ENCODE measurements at places on chromosomes 4 and X.
A peak's percentile ranks its signal among the peaks of the same experiment; 100 is the strongest.

- DNase-seq, result no peak
Measured at GRCh38 chr4:187364401-187364800, 631.2 kb upstream of the ZFP42 start.

DNA sequence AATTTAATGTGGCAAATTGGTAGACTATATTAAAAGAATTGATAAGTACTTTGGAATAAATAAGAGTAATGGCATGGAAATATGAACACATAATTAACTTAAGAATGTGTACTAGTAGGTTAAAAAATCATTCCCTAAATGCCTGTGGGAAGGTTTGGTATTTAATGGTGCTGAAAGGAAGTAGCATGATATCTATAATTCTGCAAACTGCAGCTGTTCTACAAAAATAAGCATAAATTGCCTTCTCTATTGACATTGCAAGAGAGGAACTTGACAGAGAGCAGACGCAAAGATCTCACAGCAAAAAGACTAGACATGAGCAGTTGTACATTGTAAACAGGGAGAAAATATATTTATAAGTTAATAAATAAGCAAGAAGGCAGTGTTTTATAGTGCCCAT, 752.5 kb upstream of the PCDH10 start:
- DNase-seq, result no peak

GRCh38 chrX:2766906-2767305, 15.1 kb downstream of the XG start:
- DNase-seq, result no peak

DNA sequence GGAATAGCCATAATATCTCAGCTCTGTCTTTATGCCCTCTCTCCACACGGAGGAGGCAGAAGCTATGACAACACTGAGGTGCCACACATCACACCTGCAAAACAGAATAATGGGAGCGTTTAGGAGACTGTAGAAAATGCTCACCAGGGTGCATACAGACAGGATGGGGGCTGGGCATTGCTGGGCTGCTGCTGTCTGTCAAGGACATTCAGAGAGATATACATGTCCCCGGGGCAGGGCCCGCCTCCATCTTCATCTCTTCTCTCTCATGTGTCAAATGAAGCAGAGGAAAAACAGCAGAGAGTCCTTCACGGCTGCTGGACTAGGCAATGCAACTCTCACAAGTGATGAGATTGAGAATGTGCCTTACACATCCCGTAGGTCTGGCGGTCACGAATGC, 65.3 kb upstream of the DHRSX start:
- DNase-seq, result no peak

DNA sequence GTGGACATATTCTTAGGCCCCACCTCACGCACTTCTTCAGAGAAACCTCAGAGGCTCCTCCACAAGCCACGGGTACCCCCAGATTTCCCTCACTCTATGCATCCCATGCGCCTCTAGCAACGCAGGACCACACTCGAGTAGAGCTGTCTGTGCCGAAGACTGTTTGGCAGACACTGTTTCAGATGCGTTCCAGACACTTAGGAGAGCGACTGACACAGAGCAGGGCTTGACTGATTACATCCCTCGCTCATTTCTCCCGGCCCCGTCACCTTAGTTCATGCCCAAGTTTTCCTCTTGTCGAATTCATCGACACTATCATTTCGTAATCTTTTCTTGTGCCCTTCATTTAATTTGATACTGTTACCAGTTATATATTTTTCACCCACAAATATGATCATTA, 15.0 kb downstream of the SORBS2 start:
- DNase-seq, result no peak

DNA sequence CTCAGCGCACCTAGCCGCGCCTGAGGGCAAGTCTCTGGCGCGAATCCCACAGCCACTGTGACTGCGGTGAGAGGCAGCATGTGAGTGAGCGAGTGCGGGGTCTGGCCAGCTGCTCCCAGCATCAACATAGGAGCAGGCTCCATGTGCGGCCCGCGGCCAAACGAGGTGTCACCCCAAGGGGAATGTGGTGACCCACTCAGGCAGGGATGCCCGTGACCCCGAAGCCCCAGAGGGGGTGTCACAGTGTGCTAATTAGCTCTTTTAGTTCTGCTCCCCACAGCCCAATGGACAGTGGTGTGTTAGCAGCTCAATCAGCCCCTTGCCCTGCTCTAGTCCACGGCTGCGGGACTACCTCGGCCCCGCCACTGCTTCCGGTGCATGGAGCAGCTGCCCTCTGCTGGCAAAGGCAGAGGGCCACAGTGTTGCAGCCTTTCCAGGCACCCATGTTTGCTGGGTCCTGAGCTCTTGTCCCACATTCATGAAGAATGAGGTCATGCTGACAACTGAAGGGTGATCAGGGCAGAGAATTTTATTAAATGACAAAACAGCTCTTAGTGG, 61.4 kb downstream of the AGA start:
- DNase-seq, result no peak

DNA sequence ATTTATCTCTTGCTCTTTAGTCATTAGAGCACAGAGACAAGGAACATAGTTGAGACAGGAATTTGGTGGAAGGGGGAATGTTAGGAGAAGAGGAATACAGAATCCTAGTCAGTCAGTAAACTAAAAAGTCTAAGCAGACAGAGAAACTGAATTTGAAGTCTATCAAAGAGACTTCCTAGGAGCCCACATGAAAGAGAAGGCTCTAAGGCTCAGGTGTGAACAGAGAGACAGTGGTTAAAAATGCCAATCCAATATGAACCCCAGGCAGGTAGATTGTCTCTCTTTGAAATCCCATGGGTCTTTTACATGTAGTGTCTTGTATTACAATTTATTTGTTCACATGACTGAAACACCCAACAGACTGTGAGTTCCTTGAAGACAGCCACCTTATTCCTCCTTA, 77.8 kb upstream of the NFKB1 start:
- no peak for DNase-seq

GRCh38 chr4:16391196-16391595, 164.9 kb upstream of the TAPT1 start:
- DNase-seq, result no peak

GRCh38 chr4:114137984-114138383, 158.5 kb upstream of the ARSJ start:
- no peak for DNase-seq

DNA sequence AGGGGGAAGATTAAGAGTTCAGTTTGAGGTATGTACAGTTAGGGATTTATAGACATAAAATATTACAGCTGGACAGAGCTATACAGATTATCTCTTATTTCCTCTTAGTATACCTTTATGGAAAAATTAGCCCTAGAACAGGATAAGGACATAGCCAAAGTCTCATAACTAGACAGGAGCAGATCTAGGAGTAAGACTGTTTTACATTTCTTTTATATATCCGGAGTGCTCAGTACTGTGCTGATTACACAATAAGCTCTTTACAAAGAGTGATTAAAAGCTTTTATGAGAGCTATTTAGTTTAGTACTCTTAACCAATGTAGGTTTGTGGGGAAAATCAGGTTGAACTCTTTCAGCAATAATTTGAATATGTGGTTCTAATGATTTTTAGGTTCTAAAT, 105.8 kb downstream of the TBX22 start:
- no peak for DNase-seq

GRCh38 chr4:182193311-182193710, 49.9 kb upstream of the TENM3 start:
- DNase-seq, result no peak

DNA sequence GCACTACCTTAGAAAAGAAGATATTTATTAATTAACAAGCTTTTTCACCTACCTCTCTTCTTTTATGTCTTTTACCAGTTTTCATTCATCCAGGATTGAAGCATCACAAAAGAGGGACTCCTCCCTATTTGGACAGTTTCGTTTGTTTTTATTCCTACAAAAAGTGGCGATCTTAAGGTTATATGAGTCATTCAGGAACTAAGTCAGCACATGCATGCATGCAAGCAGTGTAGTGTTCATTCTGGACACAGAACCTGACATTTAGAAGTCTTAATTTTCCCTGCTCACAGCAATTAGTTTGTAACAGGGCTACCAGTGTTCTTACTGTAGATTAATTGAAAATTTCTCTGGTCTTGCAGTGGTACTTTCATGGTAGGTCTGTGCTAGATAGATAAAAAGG, 47.9 kb upstream of the QRFPR start:
- DNase-seq, result no peak

GRCh38 chr4:42632653-42633382, 24.1 kb downstream of the ATP8A1 start:
- DNase-seq, result no peak

DNA sequence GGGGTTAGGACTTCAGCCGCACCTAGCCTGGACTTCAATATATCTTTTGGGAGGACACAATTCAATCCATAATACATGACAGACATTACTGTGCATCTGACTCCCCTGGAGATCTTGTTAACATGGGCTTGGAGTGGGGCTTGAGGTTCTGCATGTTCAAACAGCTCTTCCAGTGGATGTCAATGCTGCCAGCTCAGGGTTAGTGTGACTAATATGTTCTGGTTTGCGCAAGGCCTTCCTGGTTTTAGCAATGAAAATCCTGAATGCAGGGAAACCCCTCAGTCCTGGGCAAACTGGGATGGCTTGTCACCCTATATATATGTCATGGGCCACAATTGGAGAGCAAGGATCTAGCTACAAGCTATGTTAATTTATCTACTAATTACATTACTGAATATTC, 2.7 kb upstream of the TSPAN7 start:
- DNase-seq, result no peak

GRCh38 chrX:146259207-146259606, 441.6 kb downstream of the SLITRK2 start:
- DNase-seq, result no peak

DNA sequence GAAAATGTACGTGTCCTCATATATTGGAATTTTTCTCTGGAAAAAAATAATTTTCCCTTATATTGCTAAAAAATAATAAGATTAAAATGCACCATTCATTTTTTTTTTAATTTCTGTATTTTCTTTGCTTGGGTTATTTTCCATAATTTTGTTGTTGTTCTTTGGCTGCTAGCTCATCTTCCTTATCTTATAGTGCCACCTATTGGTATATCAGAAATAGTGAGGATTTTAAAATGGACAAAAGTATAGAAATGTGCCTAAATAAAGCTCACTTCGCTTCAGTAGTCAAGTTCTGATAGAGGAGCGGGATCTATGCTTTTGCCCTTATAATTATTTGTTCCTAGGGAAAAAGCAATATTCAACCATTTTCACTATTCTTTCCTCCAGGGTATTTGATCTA, 134.8 kb downstream of the NAP1L3 start:
- DNase-seq, result peak; percentile 25

DNA sequence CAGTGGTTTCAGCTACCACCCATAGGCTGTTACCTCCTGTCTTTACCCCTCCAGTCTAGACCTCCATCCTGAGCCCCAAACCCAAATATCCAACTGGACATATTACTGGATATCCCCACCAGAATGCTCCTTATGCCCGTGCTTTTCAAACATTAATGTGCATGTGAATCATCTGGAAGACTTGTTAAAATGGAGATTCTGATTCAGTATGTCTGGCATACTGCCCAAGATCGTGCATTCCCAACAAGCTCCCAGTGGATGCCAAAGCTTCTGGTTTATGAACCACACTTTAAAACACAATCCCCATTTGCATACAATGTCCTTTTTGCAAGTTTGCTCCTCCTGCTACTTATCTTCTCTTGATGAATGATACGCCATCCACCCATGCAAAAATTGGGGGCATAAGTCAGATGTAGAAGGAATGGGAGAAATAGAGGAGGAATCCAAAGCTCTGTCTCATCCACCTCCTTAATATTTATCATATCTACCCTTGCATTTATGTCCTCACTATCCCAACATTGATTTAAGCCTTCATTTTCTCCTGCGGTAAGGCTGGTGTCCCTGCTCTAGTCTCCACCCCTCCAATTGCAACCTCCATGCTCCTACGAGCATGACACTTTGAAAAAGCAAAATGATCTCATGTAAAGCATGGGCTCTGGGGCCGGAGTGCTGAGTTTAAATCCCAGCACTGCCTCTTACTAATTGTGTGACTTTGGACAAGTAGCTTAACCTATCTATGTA, 7.4 kb upstream of the PGRMC1 start:
- no peak for DNase-seq

GRCh38 chrX:156000361-156000926, 2.9 kb downstream of the IL9R start:
- DNase-seq, result no peak

- DNase-seq, result no peak
Measured at GRCh38 chr4:154973244-154974035, 192.4 kb downstream of the RBM46 start.

- peak; percentile 37 for DNase-seq
Measured at GRCh38 chr4:109977854-109978501, 65.3 kb downstream of the EGF start.

DNA sequence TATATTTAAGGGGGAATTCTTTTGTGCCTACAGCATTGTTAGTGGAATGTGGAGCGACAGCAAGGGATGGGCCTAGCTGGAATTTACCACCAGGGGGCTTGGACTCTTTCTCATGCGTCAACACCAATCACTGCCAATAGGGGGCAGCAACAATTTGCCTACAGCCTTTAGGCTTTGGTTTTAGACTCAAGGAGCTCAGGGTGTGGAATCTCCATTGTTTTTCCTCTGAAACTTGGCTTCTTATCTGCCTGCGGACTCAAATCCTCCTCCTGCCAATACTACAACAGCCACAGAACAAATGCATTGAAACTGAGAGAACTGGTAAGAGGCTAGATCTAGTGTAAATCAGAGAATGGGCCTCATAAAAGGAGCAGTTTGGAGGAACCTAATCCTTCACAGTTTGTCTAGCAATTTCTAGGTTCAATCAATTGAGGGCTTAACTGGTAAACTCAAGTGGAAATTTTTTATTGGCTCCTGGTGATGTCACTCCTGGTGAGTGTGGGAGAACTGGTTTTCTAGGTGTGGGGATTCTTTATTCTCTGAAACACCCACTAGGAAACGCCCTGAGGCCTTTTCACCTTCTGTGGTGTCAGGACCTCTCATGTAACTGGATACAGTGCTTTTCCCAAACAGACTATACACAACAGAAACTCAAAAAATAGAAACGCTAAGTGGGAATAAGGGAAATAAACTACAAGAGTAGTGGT, 27.9 kb upstream of the TMSB4X start:
- DNase-seq, result peak; percentile 65

DNA sequence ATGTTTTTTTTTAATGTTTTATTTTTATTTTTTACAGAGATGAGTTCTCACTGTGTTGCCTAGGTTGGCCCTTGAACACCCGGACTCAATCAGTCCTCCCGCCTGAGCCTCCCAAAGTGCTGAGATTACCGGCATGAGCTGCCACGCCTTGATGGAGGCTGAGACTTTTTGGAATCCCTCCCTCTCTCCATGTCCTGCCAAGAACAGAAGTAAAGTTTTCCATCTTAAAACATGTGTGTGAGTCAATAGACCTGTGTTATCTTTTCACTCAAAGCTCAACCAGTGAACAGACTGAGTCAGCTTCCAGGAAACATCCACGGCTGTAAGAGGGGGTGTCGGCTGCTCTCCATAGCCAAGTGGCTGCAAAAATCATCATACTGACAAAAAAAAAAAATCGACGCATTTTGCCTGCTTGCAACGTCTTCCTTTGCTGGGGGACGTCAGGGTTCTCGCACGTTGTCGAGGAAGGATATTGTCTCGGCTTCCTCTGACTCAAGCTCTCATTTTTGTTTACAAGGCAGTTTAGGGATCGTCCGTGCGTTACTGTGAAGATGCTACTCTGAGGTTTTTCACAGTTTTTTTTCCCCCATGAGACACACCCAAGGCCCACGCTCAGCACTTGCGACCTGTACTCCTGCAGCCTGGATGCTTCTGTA, 10.0 kb upstream of the ASMTL start:
- no peak for DNase-seq
